ENCODE measurements at places on chromosomes 6 and 20.
A peak's percentile ranks its signal among the peaks of the same experiment; 100 is the strongest.

DNA sequence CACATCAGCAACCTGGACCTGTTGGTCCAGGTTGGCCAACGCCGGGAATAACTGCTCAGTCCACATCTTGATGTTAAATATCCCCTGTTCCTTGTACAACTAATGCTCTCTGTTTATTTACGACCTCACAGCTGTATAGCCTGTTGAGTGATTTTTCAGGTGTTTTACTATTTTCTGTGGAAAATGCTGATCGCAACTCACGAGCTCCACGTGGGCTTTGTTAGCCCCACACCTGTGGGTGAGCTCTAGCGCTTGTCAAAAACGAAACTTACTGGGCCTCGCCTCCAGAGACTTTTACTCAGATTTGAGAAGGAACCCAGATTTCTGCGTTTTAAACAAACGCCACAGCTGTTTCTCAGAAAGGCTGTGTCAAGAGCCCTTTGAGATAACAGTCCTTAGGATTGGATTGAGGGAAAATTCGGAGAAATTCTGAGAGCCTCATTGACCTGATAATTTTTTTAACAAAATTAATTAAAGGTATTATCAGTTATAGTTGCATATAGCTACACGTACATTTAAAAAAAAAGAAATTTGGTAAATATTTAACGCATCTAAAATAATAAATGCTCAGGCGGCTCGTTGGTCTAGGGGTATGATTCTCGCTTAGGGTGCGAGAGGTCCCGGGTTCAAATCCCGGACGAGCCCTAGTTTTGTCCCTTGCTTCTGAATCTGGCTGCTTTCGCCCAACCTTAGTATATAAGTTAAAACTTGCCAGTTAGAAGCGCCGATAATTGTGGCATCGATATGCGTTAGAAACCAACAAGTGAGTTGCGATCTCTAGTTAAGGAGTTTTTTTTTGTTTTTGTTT, 16.7 kb downstream of the HMGN4 start:
- peak overlapping the region; percentile 89 for H3K4me3 ChIP-seq
- no peaks in the 10 kb centered on the region for H3K36me3 ChIP-seq
- peaks cover 22% of the 10 kb centered on the region for H3K4me1 ChIP-seq
- DNase-seq: peak; percentile 68
- peak overlapping the region; percentile 45 for H3K27ac ChIP-seq
- H3K27me3 ChIP-seq: no peaks in the 10 kb centered on the region

DNA sequence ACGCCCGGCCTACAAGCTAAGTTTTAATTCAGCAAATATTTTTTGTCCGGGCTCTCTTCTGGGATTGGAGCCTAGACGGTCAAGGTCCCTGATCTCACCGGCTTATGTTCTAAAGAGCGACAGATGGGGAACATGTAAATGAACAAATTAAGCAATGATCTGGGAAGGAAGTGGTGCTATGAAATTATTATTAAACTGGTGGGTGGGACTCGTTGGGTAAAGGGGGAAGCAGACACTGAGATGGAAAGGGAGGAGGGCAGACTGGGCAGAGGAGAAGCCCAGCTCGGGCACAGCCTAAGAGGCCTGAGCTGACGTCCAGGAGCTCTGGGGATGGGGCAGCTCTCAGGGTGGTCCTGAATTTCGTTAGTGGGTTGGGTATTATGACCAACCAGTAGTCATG, 81.8 kb upstream of the AGPAT4 start:
- no peak overlapping the region for H3K4me3 ChIP-seq
- no peaks in the 10 kb centered on the region for H3K27me3 ChIP-seq
- no peak for DNase-seq
- no peak overlapping the region for H3K27ac ChIP-seq
- no peaks in the 10 kb centered on the region for H3K36me3 ChIP-seq

GRCh38 chr6:84258866-84259265, 31.4 kb upstream of the CEP162 start:
- no peaks in the 10 kb centered on the region for H3K36me3 ChIP-seq
- peak overlapping the region; percentile 35 for H3K4me3 ChIP-seq
- H3K27ac ChIP-seq: no peak overlapping the region
- DNase-seq: no peak

- no peaks in the 10 kb centered on the region for H3K27me3 ChIP-seq
- no peak for DNase-seq
- no peak overlapping the region for H3K4me3 ChIP-seq
- H3K36me3 ChIP-seq: no peaks in the 10 kb centered on the region
Observed at GRCh38 chr6:106462923-106463557, 102.5 kb downstream of the CRYBG1 start.

GRCh38 chr20:24894488-24894887, 54.6 kb upstream of the CST7 start:
- no peaks in the 10 kb centered on the region for H3K36me3 ChIP-seq
- no peak for DNase-seq

- H3K27ac ChIP-seq: no peak overlapping the region
- H3K36me3 ChIP-seq: no peaks in the 10 kb centered on the region
- no peaks in the 10 kb centered on the region for H3K4me1 ChIP-seq
- H3K27me3 ChIP-seq: no peaks in the 10 kb centered on the region
- no peak overlapping the region for H3K4me3 ChIP-seq
Observed at GRCh38 chr6:112320561-112321318, 26.4 kb upstream of the RFPL4B start.

DNA sequence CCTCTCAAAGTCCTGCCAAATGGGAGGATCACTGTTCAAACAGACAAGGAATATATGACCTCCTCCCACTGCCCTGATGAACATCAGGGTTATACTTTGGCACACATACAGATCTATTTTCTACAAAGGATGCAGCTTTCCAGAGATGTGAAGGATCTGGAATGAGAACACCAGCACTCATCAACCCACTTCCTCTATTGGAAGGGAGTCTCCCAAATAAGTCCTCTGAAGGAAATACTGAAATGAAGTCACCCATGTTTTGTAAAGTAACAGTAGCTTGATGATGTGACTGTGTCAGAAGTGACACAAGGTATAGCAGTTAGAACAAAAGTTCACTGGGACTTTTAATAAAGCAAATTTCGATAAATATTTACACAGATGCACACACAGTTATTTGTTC, 104.9 kb downstream of the OGFRL1 start:
- no peaks in the 10 kb centered on the region for H3K4me1 ChIP-seq
- no peaks in the 10 kb centered on the region for H3K36me3 ChIP-seq
- H3K4me3 ChIP-seq: no peak overlapping the region
- DNase-seq: no peak

DNA sequence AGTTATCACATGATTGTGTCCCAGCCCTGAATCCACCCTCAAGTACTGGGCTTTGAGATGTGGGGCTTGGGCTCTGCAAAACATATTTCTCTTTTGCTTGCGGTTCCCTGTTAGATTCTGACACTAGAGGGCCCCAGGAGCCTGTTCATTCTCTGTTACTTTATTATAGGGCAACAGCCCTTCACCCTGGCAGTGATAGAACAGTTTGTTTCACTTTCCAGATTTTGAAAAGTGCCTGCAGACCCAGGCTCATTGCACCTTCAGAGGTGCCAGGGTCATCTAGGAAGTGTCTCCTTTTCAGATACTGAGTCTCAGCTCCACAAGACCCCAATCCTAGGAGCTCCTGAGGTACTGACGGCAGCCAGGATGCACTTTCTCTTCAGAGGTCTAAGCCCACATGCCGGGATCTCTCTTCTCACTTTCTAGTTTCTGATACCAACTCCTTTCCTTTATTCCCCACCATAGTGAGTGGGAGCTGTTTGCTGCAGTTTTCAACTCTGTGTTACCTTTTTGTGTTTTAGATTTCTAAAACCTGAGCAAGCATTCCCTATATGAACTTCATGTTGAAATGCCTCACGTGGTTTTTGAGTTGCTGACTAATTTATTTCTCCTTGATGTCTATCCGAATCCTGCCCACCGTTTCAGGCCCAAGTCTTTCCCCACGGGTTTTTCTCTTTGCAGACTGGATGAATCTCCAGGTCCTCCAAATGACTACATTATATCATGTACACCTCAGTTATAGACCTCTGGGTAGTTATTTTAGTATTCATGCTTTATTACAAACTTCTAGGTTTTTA, 10.9 kb downstream of the ABT1 start:
- H3K4me3 ChIP-seq: no peak overlapping the region
- peaks cover 15% of the 10 kb centered on the region for H3K27me3 ChIP-seq
- H3K27ac ChIP-seq: no peak overlapping the region
- H3K4me1 ChIP-seq: no peaks in the 10 kb centered on the region

DNA sequence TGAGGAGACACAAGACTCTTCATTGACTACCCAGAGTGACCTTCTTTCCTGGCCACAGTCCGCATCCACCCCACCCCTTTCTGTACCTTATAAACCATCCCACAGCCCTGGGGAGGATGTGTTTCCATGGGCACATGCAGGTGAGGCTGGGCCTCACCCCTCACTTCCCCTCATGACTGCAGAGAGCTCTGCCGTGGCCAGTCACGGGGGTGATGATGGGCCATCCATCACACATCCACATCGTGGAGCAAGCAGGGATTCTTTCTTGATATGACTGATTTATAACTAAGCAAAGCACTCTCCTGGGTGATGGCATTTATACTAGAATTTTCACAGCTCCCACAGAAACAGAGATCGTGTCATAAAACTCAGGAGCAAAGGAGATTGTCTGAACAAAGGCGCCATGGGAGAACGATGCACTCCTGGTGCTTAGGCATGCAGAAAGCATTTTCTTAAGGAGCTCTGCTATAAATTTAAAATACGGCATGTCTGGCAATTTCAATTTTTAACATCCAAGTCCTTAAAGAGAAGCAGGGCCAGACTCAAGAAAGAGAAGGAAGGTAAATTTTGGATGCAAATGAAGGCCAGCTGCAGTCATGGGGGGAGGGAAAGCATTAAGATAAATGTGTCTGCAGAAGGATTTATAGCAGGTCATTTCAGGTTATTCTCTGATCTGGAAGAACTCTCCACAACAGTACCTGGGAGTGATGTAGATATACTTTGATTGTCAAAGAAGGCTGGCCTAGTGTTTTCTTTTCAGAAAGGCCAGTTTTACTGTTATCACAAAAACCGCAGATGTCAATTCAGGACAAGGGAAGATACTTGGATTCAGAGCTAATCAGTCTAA, 777.0 kb downstream of the C6orf118 start:
- no peak overlapping the region for H3K4me3 ChIP-seq
- no peaks in the 10 kb centered on the region for H3K36me3 ChIP-seq

DNA sequence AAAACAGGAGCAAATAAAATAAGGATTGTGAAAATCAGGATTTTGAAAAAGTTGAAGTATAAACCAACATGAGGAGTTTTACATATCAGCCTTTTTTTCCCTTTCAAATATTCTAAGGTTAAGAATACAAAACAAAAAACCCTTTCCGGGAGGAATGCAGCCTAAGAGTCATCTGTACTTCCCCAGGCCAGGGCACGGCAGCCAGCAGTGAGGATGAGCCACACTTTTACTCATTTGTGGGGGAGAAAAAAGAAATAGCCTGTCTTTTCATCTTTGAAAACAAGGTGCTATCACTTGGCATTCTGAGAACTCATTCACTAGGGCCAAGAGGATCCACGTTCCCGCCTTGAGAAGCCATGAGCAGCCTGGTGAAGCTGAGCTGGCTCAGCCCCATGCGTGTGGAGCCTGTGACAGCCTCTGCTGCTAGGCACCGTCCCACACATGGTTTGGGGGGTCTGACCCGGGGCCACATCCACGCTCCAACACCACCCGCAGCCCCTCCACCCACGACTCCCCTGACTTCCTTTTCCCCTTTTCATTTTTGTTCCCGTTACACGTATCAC, 11.2 kb downstream of the SLC22A1 start:
- peaks cover 79% of the 10 kb centered on the region for H3K27me3 ChIP-seq
- H3K4me3 ChIP-seq: no peak overlapping the region
- H3K27ac ChIP-seq: no peak overlapping the region
- no peak for DNase-seq
- H3K4me1 ChIP-seq: peaks cover 2% of the 10 kb centered on the region
- H3K36me3 ChIP-seq: no peaks in the 10 kb centered on the region

Measured in common myeloid progenitor, CD34-positive (primary cell).